Occipital lobe (tissue), 3 donors: ENCODE measurements at places on chromosomes 5 and 9. TPM values are rescaled to one million over a fixed set of nuclear protein-coding genes. Genes with fewer than 3 reads are reported as not detected.

- DNase-seq = no peak
Measured at GRCh38 chr9:123069010-123069481, 35.6 kb downstream of the GPR21 start.

- DNase-seq = no peak
Measured at GRCh38 chr5:180675036-180675635, 25.7 kb upstream of the FLT4 start.

The C5 gene
- 8.0 TPM for total RNA-seq

The NDST1 gene
- 23.1 TPM for total RNA-seq
